NCI-H187 treated with DMSO at 0.1 percent for 48 hours (cell line): ENCODE measurements at places on chromosomes 11 and 22.

GRCh38 chr22:38051261-38051660 is 5.9 kb upstream of the PICK1 start:
- no peak for DNase-seq

GRCh38 chr11:93700830-93701229 is 39.3 kb downstream of the CEP295 start:
- no peak for DNase-seq

DNA sequence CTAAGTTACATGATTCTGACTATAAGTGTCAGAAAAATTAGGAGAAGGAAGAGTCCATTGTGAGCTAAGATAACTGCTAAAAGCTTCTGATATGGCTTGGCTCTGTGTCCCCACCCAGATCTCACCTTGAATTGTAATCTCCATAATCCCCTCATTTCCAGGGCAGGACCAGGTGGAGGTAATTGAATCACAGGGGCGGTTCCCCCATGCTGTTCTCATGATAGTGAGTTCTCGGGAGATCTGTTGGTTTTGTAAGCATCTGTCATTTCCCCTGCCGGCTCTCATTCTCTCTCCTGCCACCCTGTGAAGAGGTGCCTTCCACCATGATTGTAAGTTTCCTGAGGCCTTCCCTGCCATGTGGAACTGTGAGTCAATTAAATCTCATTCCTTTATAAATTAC is 230.2 kb downstream of the OPCML start:
- DNase-seq, result no peak

DNA sequence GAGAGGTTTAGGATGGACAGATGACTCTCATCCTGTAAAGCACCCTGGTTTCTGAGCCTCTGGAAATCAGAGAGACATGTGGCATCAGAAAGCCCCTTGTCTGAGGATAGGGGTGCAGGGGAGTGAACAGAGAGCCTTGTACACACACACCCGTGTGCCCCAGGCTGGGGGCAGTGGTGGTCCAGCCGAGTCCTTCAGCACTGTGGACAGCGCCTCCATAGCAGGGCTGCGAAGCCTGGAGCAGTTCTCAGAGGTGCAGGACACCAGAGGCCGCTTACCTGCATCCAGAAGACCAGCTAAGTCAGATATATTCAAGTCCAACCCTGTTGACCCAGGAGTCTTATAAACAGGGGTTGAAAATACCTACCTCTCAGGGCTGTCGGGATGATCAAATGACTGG is 11.5 kb upstream of the IGSF9B start:
- no peak for DNase-seq

DNA sequence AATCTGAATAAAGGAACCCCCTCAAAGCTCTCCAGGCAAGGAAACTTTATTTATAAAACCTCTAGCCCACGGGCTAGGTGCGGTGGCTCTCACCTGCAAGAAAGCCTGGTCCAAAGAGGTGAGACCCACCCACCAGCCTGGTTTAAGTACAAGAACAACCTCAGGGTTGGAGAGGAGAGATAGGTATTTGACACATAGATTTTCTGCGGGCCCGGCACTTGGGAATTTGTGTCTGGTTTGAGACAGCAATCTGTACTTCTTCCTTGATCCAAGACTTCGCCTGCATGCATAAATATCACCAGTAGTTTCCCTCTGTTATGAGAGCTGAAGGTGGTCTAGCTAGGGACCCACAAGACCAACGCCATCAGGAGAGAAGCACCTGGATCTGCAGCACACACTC is 73.2 kb upstream of the CAPRIN1 start:
- no peak for DNase-seq

GRCh38 chr22:23404689-23405365 is 175.3 kb downstream of the IGLL1 start:
- no peak for DNase-seq

- no peak for DNase-seq
These were observed 583 bp upstream of the RRAS2 start for GRCh38 chr11:14359501-14360031.

DNA sequence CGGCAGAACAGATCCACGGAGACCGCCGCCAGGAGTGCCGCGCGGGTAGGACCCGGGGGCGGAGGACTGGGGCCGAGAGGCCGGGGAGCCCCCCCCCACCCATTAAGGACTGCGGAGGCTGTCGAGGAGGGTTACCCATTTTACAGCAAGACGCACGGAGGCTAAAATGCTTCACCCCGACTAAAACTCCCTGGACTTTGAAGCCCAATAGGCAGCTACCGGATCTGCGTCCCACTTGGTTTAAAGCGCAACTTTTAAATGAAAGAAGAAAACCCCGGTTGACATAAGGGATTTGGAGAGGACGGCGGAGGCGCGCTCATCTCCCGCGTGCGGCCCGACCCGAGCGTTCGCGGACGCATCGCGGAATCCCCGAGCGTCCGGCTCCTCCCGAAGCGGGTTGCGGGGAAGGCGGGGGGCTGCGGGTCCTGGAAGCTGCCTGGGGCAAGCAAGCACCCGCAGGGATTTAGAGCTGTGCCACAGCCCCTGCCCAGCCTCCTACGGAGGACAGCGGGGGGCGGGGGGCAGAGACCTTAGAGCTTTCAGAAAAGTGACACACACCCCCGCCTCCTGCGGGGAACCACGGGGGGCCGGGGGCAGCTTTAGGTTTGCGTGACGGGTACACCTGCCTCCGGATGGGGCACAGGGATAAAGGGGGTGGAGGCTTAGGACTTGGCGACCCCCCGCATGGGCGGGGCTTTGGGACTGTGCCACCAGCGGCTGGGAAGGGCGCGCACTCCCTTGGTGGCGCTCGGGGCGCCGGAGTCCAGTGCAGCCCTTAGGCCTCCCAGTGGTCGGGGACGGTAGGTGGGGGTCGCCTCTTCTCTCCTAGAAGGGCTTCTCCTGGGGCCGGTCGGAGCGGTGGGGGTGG is 760 bp upstream of the CELSR1 start:
- no peak for DNase-seq

DNA sequence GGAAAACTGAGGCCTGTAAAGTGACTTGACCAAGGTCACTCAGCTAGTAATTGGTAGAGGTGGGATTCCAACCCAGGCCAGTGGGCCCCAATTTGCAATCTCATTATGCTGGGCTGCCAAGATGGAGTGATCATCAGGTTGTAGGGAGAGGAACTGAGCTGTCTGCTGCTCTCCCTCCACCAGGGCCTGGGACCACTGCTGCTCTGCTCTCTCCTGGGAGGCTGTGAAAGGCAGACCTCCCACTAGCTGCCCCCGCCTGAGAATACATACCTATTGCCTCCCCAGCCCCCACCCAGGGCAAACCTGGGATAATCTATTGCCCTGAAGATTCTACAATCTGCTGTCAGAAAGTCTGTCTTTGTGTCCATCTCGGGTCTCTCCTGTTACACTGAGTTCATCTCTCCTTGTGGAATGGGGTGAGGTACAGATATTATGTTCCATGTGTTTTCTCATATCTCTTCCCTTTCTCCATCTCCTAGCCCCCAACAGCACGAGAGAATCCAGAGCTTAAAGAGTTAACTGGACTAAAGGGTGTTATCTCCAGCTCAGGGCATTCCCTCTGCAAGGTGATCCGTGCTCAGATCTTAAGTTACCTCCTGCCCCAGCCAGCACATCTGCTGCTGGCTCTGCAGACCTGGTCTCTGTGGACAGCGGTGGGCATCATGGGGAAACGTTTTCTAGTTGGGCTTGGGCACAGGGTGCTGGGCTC is 5.6 kb downstream of the NECTIN1 start:
- DNase-seq, result no peak

DNA sequence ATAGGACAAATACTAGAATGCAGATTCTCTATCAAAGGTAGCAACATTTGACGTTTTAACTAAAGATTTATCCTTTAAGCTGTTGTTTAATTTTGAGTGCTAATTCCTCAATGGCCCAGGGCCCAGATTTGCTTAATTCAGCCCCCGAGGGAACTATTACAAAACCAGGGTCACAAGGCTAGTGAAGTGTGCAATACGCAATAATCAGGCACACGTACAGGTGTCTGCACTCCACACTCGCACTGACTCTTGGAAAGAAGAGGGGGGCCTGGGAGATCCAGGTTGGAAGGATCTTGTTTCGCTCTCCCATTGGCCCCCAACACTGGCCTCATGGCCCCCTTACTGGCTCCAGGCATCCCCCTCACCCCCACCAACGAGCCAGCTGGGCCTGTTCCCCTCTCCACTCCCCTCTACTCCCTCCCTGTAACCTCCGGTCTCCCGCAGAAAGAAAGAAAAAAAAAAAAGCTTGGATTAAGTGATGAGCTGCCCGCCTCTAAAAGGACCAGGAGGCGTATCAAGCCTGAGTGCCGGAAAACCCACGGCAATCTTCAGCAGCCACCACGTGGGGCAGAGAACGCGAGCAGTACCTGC is 2.2 kb upstream of the KIRREL3 start:
- no peak for DNase-seq

DNA sequence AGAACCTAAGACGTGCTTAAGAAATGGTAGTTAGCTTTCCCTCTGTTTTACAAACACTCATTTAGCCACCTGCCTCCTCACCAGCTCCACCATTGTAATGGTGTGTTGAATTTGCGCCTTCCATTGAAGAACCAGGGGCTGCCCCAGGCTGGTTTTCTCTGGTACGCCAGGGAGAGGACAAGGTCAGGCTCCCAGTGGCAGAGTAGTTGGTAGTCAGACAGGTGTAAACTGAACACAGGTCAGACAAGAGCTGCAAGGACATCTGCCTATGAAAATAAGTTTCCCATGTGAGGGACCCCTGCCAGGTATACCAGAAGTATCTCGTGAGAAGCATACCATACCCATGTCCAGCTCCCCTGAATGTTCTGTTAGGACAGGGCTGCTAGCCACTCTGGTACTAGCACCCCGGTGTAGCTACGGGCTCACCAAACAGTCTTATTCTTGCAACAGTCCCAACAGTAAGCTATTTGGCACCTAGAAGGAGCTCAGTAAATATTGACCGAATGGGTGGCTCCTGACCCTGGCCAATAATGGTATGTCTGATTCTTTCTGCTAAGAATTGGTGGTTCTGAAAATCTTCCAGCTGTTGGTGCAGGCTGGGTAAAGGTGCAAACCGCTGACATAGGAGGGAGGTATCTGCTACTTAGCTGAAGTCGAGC is 359.0 kb downstream of the LARGE1 start:
- no peak for DNase-seq

GRCh38 chr11:125621995-125622394 is 3.0 kb upstream of the CHEK1 start:
- DNase-seq, result no peak

- DNase-seq, result no peak
These were observed 798.0 kb downstream of the NTM start for GRCh38 chr11:132168344-132168981.

DNA sequence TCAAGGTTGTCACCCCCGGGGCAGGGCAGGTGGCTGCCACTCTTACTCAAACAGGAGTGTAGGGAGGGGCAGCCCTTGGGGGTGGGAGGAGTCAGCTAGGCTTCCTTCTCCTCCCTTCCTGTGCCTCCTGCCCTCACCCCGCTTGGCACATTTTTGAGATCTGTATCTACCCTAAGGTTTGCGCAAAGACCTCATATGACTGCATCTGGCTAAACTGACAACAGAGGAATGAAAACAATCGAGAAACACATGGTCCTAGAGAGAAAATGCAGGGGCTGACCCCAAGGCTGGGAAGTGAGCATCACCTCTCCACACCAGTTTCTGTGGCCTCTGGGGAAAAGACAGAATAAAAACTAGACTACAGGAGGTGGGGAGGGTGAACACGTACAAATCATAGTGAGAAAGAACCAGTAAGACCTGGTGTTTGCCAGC is 28.1 kb downstream of the IGSF9B start:
- peak; percentile 39 for DNase-seq

- DNase-seq, result no peak
These were observed 6.7 kb upstream of the CCDC90B start for GRCh38 chr11:83292709-83293456.

- no peak for DNase-seq
These were observed 293.7 kb downstream of the DDX10 start for GRCh38 chr11:108958368-108959104.

- no peak for DNase-seq
These were observed 2.8 kb downstream of the SPON1 start for GRCh38 chr11:13965337-13965736.

GRCh38 chr11:125072961-125073590 is 10.0 kb downstream of the SLC37A2 start:
- no peak for DNase-seq

DNA sequence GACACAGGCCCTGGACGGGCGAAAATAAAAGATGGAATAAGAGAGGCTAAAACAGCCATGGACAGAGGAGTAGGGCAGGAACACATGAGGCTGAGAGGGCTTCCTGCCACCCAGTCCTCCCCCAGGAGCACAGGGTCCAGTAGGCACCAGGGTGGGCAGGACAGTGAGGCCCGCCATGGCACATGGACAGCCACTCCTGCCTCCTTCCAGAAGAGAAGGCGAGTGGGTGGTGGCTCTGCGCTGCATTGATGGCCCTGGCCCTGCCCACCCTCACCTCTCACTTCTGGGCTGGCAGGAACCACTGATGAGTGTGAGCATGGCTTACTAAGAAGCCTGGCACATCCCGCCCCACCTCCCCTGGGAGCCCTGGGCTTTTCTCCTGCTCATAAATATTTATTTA is 51.2 kb downstream of the TPBGL start:
- DNase-seq, result no peak
